Diencephalon (tissue), 1 donor: ENCODE measurements at places on chromosomes 11 and 22. TPM values are rescaled to one million over a fixed set of nuclear protein-coding genes. Genes with fewer than 3 reads are reported as not detected.

The APOL3 gene
- 3.2 TPM for total RNA-seq

The HBG1 gene
- 3.5 TPM for total RNA-seq

The CHADL gene
- 3.7 TPM for total RNA-seq

The RIBC2 gene
- 2.5 TPM for total RNA-seq

The OR10W1 gene
- not detected for total RNA-seq

The CNIH2 gene
- 94.8 TPM for total RNA-seq

The IL18BP gene
- total RNA-seq, result 2.8 TPM
